ENCODE measurements at places on chromosomes 7 and 10. TPM values are rescaled to one million over a fixed set of nuclear protein-coding genes. Genes with fewer than 3 reads are reported as not detected.
A peak's percentile ranks its signal among the peaks of the same experiment; 100 is the strongest.

Gene MUC3A
- total RNA-seq = 3.4 TPM

Gene AP5Z1
- 88.6 TPM for total RNA-seq

GRCh38 chr7:33610918-33611317 lies 294.4 kb upstream of the BMPER start:
- no peak for DNase-seq

DNA sequence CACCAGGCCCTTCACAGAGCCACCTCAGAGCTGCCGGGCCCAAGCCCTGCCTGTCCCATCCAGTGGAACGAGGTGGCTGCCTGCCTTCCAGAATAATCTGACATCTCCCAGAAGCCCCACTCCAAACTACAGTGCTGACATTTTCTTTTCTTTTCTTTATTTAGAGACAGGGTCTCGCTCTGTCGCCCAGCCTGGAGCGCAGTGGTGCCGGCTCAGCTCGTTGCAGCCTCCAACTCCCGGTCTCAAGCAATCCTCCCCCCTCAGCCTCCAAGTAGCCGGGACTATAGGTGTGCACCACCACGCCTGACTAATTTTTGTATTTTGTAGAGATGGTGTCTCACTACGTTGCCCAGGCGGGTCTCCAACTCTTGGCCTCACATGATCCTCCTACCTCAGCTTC lies 346 bp downstream of the TMEM270 start:
- no peak for DNase-seq

DNA sequence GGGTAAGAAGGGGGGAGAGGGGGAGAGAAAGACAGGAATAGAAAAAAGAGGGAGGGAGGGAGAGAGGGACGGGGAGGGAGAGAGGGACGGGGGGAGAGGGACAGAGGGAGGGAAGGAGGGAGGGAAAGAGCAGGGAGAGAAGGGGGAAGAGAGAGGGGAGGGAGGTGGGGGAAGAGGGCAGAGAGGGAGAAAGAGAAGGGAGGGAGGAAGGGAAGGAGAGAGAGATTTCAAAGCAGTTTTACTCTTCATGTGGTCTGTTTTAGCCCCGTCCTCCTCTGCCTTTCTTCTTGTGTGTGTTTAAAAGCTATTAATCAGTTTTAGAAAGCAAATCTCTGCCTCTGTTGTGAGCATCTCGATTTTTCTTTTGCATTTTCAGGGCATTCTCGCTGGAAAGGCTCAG lies 237.0 kb downstream of the WDR37 start:
- no peak for DNase-seq

DNA sequence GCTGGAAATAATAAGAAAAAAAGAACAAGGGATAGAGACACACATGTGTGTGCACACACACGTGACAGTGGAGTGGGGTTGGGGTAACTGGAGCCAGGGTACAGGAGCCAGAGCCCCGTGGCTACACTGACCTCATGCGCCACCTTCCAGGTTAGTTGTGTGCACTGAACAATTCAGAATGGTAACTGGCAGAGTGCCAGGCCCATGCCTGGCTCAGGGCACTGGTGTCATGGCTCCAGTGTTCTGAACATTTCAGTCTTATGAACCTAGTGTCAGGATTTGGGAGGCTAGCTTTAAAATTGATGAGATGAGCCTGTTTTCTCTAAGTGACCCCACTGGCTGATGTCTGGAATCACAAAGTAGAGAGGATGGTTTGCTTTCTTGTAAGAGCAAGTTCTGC lies 269.6 kb downstream of the SORCS3 start:
- DNase-seq = no peak

DNA sequence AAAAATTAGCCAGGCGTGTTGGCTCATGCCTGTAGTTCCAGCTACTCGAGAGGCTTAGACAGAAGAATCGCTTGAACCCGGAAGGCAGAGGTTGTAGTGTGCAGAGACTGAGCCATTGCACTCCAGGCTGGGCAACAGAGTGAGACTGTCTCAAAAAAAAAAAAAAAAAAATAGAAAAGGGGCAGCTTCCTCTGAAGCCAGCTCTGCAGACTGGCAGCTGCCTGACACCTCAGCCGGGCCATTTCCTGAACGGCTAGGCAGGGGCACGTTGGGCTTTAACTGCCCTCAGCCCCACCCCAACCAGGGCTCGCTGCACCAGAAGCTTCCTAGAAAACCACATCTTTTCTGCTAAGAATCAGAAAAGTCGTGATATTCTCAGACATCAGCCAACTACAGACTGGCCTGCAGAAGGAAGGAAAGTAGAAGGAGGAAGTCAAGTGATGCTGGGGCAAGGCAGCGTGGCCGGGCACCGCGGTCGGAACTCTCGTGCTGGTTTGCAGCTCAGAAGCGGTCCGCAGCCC lies 38.0 kb downstream of the PRKAG2 start:
- DNase-seq = no peak

GRCh38 chr7:79137942-79138341 lies 315.5 kb downstream of the MAGI2 start:
- DNase-seq = no peak

GRCh38 chr7:55374213-55374612 lies 9.1 kb downstream of the LANCL2 start:
- DNase-seq = no peak

- DNase-seq = no peak
Observed at GRCh38 chr10:22649390-22649841, 65.0 kb downstream of the PIP4K2A start.

GRCh38 chr7:30740417-30741181 lies 11.3 kb upstream of the INMT start:
- DNase-seq = peak; percentile 87

- DNase-seq = no peak
Observed at GRCh38 chr7:41134300-41135255, 568.3 kb downstream of the INHBA start.

- no peak for DNase-seq
Observed at GRCh38 chr7:79531116-79531515, 77.6 kb upstream of the MAGI2 start.

DNA sequence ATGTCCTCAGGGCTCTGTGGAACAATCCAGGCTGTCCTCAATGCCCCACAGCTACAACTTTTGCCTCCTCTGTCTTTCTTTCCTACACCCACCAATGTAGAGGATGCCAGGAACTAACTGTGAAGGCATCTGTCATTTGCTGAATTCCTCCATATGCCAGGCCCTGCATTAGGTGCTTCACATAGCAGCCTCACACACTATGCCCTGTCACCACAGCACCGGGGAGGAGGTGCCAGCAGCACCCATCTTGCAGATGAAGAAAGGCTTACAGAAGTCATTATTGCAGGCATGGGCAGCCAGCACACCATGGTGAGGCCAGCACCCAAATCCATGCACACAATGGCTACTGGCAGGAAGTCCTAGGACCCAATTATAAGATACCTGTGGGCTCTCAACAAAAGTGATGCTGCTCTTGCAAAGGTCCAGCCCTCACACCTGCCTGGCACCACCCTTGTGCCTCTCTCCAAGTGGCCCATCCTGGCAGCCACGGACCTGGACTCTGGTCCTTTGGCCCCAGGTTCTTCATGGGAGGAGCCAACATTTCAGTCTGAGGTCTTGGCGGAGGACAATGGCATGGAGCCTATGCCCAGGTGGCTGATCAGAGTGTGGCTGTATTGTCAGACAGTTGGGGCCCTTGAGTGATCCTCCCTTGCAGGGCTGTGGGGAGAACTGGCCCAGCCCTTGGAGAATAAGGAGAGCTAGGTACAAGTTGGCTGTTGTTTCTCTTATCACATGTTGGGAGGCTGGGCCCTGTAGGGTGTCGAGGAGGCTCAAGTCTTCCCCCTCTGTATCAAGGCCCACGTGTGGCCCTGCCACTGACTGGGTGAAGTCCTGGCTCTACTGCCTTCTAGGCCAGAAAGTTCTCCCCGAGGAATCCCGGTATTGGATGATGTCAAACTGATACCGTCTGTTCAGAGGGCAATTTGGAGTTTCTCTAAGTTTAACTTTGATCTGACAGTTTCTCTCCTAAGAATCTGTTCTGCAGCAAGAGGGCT lies 14.4 kb upstream of the MYL7 start:
- DNase-seq = no peak

DNA sequence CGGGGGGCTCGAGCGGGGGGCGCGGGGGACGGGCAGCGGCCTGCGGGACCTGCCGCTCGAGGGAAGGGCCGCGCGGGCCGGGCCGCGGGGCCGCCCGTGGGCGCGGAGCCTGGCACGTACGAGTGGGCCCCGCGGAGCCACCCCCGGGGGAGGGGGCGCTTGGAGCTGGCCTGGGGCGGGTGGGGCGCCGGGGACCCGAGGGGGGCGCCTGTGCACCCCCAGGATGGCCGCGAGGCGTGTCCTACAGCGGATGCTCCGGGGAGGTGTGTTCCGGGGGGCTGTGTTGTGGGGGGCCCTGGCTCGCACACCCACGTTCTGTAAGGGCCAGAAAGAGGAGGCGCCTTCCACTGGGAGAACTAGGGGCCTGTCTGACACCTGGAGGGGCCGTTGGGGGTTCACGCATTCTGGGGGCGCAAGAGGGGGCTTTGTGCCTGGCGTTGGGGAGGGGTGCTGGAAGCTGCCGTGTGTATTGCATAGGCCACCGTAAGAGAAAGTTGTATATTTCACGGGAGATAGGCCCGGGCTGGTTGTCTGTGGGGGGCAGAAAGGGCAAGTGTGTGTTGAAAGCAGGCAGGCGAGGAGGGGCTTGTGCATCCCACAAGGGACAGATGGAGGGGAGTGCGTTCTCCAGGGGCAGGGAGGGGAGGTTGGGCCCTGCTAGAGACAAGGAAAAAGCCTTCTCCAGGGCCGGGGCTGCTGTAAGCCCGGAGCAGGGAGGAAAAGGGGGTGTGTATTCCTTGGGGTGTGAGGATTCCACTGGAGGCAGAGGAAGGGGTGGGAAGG lies 663 bp downstream of the VPS37D start:
- no peak for DNase-seq

- DNase-seq = no peak
Observed at GRCh38 chr10:91865562-91866081, 43.7 kb downstream of the FGFBP3 start.

All from endothelial cell (in vitro differentiated cells).